Cerebellar nuclear complex (tissue), 1 donor: ENCODE measurements at places on chromosomes 7 and 10.

- DNase-seq = no peak
Measured at GRCh38 chr10:85611093-85611740, 755.4 kb downstream of the GRID1 start.

GRCh38 chr10:122233857-122234348 is 37.2 kb upstream of the BTBD16 start:
- DNase-seq = no peak

DNA sequence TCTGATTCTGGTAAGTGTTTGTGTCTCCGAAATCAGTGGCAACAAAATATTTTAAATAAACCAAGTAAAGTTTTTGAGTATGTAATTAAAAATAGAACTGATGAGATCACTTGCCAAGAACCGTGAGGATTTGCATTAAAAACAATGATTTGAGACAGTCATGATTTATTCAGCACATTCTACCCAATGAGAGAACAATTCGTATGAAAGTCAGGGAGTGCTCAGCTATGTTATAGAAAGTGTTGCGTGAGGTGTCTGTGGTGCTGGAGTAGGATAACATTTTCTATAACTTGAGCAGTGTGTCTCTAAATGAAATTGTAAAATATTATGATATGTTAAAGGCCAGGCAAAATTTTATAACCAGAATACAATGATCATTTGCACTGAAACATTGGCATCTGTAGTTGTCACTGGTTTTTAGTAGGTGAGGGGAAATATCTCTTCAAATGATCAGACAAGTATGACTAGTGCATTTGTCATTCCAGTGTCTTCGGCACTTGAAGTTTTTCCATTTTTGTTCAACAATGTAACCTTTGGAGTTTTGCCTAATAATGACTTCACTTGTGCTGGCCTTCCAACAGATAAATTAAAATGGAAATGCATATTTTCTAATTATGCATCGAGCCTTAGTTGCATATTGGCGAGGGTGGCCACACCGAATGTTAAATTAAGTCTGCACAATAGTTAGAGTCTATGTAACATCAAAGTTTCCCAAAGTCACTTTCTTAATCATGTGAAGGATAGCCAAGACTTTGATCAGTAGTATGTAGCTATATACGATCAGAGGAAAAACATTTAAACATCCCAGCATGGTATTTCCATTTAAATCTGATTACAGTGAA is 335.9 kb downstream of the GFRA1 start:
- no peak for DNase-seq

DNA sequence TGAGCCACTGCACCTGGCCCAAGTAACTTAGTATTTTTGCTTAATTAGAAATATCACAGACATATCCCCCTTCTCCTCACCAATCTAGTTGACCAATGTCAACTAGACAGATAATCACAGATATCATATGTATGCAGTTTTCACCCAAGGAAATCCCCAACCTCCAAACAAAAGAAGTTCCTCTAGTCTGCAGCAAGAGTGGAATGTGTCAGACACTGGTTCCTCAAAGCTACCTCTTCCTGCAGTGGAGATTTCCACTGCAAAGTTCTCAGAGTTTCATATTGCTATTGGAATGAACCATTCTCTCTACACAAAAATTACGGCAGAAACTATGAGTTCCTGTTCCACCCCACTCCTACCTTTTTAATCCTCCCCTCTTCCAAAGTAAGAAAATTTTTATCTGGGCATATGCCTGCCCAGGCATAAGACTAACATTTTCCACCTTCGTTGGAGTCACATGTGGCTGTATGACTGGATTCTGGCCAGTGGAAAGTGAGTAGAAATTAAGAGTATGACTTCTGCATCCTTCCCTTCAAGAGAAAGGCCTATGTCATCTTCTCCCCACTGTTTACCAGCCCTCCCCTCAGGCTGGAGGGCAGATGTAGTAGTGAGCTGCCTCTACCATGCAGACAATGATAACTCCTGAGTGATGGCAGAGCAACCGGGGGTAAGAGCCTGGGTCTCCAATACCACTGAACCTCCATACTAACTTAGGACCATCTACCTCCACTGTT is 103.0 kb downstream of the MYOF start:
- no peak for DNase-seq

DNA sequence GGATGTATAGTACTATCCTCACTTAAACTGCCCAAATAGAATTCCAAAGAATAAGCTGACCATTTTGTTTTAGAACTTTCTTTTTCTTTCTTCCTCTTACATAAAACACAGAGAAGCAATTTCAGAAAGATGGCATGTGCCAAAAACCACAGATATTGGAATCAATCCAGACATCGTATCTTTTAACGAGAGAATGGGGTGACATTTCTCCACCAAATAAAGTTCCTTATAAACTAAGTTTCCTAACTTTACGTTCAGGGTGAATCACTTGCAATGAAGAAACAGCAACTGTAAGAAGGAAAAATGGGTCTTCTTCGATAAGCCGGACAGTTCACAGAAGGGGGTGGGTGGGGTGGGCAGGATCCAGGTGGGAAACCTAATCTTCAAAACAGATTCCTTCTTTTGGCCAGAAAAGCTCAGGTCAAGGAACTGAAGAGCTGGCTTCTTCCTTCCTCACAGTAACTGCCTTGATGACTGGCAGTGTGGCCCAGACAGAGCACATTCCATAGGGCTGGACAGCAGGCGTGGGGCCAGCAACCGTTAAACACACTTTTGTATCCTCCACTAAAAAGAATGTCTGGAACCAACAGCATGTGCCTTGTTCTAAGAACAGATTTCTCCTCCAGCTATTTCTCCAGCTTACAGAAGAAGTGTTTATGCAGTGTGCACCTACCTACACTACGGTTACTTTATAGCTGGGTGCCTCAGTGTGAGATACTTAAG is 31.5 kb downstream of the CREB3L2 start:
- no peak for DNase-seq

- no peak for DNase-seq
Measured at GRCh38 chr10:125340903-125341302, 180.5 kb upstream of the CTBP2 start.

- no peak for DNase-seq
Measured at GRCh38 chr10:29631049-29631339, 3.8 kb downstream of the SVIL start.

- no peak for DNase-seq
Measured at GRCh38 chr7:70674571-70675010, 457.4 kb upstream of the GALNT17 start.

DNA sequence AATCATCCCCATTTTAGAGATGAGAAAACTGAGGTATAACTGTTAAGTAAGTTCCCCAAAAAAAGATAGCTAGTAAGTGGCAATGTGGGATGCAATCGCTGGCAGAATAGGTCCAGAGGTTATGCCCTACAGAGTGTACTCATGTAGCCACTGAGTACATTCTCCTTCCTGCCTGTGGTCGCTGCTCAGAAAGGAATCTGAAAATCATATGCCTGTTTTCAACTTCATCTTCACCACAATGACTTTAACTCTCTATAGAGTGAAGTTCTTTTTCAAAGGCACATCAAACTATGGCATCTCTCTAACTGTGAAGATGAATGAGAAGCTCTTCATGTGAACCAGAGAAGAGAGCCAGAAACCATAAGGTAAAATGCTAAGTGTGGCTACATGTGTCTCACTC is 162.2 kb upstream of the SLC25A13 start:
- DNase-seq = no peak

- no peak for DNase-seq
Measured at GRCh38 chr10:24869354-24870015, 82.9 kb downstream of the PRTFDC1 start.

GRCh38 chr10:72567889-72568640 is 57.8 kb downstream of the MICU1 start:
- no peak for DNase-seq

DNA sequence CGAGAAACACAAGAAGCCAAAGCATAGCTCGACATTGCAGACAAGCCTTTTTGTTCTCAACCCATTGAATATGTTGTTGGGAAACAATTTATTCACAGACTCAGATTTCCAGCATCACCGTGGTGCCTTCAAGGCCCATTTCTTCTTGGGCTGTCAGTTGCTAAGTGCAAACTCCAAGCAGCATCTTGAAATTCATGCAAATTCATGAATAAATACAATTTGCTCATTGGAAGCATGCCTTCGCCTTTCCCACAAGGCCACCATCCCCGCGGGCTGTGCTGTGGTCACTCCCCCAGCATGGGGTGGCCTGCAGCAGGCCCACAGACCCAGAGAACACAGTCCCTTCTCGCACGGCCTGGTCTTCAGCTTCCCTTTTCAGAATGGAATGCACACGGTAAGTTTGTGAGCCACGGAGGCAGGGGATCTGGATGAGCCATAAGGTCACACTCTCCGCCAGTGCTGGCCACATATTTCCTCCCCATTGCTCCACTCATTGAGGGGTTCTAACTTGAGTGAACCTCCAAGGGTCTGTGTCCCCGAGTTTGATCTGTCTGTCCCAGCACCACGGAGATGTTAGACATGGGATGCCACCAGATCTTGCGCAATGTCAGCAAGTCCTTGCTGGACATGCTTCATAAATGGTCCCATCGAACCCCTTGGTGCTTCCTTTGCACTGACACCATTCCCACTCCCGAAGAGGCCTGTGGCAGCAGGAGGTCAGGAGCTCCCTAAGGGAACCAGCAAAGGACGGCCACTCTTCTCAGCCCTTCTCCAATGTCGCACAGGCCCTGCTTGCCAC is 109.5 kb downstream of the GFRA1 start:
- no peak for DNase-seq

- no peak for DNase-seq
Measured at GRCh38 chr10:79084012-79084971, 15.5 kb downstream of the ZMIZ1 start.

DNA sequence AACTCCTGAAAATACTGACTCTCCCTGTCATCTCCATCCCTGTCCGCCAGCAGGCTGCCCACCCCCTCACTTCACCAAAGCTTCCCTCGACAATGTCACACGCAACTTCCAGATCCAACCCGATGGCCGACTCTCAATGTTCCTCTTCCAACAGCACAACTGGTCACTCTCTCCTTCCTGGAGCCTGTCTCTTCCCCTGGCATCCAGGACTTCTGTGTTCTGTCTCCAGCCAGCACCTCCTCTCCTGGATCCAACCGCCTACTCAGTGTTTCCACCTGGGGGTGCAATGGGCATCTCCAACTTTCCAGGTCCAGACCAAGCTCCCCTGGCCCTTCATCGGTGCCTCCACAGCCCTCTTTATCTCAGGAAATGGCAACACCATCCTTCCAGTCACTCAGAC is 8.6 kb downstream of the CPA5 start:
- no peak for DNase-seq

- DNase-seq = no peak
Measured at GRCh38 chr10:13564576-13564975, 22.2 kb upstream of the PRPF18 start.

GRCh38 chr10:133011882-133012281 is 69.5 kb upstream of the CFAP46 start:
- DNase-seq = no peak

DNA sequence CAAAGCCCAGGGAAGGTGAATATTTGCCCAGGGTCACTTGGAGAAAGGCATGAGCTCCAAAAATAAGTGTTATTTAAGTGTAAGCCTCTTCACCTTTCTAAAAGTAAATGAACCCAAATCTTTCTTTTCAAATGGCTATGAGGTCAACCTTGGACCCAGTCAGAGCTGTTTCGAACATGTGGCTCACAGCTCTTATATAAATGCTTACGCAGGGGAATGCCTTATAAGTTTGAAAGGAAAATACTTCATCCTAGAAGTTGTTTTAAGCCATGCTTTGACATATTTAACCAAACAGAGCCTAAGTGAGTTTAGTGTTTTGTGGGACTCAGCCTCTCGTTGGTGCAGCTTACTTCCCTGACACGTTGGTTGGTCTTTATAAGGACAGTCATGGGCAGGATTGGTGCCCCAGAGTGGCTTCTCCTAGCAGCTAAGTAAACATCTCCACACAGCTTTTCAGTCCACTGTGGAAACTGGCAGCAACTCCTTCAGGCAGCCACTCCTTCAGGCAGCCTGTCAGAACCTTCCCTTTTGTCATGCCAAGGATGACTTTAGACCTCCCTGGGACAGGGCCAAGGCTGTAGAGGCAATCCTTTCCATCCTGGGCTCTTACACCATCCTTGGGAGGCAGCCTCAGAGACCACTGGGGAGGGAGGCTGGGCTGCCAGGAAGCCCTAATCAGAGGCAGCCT is 43.6 kb downstream of the MINDY4 start:
- DNase-seq = no peak

GRCh38 chr7:45387837-45388236 is 186.3 kb upstream of the ADCY1 start:
- DNase-seq = no peak

DNA sequence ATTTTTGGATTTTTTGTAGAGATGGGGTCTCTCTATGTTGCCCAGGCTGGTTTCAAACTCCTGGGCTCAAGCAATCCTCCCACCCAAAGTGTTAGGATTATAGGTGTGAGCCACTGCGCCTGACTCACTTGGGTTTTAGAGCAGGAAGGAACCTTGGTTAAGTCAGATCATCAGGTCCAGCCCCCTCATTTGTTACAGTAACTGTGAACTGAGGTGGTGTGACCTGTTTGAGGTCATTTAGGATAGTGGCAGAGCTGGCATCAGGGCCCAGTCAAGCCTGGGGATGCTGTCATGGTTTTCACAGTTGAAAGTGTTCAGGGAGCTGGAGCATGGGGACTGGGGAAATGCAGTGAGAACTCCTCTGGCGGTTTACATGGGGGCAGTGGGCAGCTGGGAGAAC is 159.6 kb downstream of the TAX1BP1 start:
- DNase-seq = no peak

- DNase-seq = no peak
Measured at GRCh38 chr7:33778195-33778594, 127.1 kb upstream of the BMPER start.

DNA sequence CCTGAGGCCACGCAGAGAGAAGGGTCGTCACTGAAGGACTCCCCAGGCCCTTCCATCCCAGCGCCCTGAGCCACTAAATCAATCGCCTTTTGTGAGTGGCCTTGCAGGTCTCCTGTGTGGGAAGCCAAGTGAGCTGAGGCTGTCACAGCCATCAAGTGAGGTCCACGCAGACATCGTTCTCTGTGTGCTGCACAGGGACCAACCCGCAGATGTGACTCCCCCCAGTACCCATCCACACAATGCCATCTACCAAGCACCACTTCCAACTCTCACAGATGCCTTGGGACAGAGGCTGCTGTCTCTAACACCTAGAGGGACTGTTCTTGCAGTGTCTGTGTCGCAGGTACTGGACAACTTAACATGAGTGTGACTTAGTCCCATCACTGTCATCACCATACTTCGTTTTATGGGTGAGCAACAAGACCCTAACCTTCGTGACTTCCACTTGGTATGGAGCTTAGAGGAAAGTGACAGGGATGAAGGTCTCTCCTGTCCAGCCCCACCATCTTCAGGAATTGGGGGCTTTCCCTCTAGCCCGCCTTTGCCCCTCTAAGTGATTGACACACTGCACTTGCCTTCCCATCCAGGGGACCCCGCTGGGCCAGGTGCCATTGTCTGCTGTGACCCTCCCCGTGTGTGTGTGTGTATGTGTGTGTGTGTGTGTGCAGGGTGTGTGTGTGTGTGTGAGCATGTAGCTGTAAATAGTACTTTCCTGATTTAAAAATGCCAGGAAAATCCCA is 51.4 kb upstream of the TMEM72 start:
- no peak for DNase-seq
